ENCODE measurements at places on chromosomes 3 and 15.

- DNase-seq, result no peak
These were observed 2.9 kb downstream of the ALG1L2 start for GRCh38 chr3:130084436-130084980.

DNA sequence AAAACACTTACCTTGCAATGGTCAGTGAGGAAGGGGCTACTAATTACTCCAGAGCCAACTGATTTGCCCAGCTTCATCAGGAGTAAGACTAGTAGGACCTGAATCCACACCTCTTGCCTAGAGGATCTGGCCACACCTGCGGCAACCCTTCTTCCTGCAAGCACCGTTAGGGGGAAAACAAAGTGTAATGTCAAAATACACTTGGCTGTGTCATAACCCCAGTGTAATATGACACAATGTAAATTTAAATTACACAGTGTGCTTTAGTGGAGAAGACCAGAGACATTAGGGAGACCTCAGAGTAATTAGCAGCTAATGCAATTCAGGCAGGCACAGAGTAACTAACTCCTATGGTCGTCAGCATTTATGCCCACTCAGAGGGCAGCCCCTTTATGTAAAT lies 308.5 kb upstream of the ARRDC4 start:
- DNase-seq, result no peak

GRCh38 chr3:141845407-141846049 lies 30.9 kb upstream of the ATP1B3 start:
- no peak for DNase-seq

DNA sequence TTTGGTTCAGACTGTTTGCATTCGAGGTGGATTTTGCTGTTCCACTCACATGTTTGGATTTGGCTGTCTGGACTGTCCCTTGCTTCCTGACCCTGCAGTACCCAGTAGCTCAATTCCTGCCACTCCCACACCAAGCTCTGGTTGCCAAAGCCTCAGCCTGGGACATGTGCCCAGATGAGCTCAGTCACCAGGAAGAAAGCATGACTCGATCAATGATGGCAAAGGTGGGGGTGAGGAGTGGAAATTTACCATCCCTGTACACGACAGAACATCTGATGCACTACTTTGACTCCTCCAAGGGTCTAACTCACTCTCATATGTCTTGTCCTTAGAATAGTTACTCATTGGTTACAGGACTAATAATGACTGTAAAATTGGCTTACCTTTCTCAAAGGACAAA lies 45.2 kb downstream of the ZNF385D start:
- no peak for DNase-seq
